Stimulated activated CD4-positive, alpha-beta T cell treated with anti-CD3 and anti-CD28 coated beads, TNF-alpha, amount 100 ng/mL, for 1 hour (primary cell): ENCODE measurements at places on chromosomes 7 and 10.

DNA sequence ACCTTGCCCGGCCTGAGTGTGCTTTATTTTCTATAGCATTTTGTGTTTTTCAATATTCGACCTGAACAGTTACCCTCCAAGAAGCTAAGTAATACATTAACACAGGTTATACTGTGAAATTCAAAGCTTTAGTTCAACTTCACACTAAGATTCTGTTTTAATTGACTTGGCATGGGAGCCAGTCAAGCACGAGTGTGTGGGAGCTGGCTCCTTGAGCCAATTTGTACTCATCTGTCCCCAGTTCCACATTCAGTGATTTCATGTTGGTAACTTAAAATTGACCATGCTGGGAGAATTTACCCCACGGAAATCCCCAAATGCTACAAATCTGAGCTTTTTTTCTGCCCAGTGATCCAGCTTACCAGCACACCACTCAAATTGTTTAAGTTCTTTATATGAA lies 20.3 kb downstream of the TSPAN12 start:
- no peak for DNase-seq

DNA sequence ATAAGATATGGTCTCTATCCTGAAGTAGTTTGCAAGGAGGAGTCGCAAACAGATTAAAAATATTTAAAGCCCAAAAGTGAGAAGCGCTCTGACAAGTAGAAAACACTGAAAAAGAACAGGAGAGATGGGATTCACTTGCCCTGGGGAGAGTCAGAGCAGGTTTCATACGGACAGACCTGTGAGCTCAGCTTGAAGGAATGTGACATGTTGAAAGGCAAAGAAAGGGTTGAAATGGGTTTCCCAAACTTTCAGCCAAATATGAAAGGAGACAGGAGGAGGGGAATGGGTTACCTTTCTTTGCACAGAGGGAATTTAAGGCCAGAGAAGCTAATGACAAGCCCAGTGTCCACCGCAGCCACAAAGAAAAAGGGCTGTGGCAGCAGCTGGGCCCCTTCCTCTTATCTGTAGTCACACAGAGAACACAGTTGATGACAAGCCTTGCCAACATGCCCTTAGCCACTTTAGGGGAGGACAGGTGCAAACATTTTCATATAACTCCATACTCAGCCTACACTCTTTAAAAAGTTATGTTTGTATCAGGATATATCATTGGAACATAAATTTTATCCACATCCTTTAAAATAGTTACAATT lies 14.9 kb downstream of the HOXA1 start:
- no peak for DNase-seq

DNA sequence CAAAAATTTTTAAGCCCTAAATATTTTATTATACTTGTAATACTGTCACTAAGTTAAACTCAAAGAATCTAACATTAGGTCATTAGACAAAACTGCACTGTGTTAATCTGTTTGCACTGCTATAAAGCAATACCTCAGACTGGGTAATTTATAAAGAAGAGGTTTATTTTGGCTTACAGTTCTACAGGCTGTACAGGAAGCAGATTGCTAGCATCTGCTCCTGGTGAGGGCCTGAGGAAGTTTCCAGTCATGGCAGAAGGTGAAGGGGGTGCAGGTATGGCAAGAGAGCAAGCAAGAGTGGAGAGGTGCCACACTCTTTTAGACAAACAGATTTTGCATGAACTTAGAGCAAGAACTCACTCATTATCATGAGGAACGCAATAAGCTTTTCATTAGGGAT lies 125.7 kb downstream of the IMMP2L start:
- DNase-seq, result no peak

GRCh38 chr10:116809483-116810119 lies 39.7 kb upstream of the ENO4 start:
- no peak for DNase-seq

DNA sequence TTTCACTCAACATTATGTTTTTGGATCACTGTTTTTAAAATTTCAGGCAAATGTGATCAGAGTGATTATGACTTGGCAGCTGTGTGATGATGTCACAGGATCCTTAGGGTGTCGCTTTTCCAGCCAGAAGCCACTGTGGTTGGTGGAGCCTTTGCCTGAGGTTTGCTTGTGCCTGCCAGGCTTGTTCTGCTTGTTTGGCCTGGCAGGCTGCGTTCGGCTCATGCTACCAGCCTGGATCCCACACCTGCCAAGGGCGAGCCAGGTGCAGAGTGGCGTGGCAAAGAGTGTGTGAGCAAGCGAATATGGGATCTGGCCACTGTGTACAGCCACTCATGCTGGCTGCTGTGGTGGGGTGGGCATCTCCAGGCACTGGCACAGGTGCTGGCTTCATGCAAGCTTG lies 55.7 kb downstream of the ADK start:
- DNase-seq, result no peak
